ENCODE measurements at places on chromosomes 1 and 21. TPM values are rescaled to one million over a fixed set of nuclear protein-coding genes. Genes with fewer than 3 reads are reported as not detected.

The NOC2L gene
- 35.8 TPM for total RNA-seq

The KLF17 gene
- total RNA-seq = 0.33 TPM

The TCP10L gene
- total RNA-seq = 1.4 TPM

The MNDA gene
- total RNA-seq = 20.3 TPM

The ZNF593OS gene
- not detected for total RNA-seq

The CFAP107 gene
- total RNA-seq = not detected

The C1QB gene
- 225 TPM for total RNA-seq

The VHLL gene
- total RNA-seq = not detected

The TMEM240 gene
- total RNA-seq = 7.8 TPM

The CHRNB2 gene
- total RNA-seq = not detected

The LGALS8 gene
- total RNA-seq = 75.5 TPM

The CZIB gene
- 45.6 TPM for total RNA-seq

The MRPL37 gene
- 36.2 TPM for total RNA-seq

The LCE2A gene
- total RNA-seq = not detected

The LIN28A gene
- not detected for total RNA-seq

The TFF1 gene
- total RNA-seq = not detected

The TSSK3 gene
- total RNA-seq = 1.7 TPM

The LCE2C gene
- not detected for total RNA-seq

The GJB5 gene
- total RNA-seq = not detected

The LHX8 gene
- total RNA-seq = not detected

The GBP7 gene
- not detected for total RNA-seq

The TRMT13 gene
- 11.7 TPM for total RNA-seq
